NCI-H526 treated with DMSO at 0.1 percent for 48 hours (cell line): ENCODE measurements at places on chromosomes 5 and 9.
A peak's percentile ranks its signal among the peaks of the same experiment; 100 is the strongest.

DNA sequence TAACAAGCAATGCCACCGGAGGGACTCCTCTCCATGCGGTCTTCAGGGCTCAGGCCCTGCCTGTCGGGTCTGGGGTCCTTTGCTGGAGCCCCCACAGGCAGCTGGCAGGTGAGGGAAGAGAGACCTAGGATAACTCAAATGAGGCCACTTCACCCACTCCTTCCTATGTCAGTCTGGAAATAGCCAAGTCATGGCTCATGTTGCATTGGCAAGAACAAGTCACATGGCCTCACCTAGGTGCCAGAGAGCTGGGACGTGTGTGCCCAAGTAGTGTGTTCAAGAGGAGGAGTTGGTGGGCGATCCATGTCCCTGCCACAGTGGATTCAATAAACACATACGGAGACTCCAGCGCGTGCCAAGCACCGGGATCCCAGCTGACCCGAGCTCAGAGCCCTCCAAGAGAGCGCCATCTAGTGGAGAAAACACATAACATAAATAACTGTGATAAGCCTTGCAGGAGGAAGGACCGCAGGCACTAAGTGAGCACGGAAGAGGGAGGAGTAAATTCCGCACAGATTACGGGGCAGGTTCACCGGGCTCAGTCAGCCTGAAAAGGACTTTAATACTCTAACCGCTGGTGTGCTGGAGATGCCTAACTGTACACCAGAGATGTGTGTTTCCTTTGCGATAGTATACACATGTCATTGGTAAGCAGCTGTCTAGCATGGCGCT, 580.8 kb downstream of the CCDC171 start:
- DNase-seq: peak; percentile 88

GRCh38 chr9:113999256-114000062, 78.6 kb downstream of the AMBP start:
- no peak for DNase-seq

GRCh38 chr5:179605026-179605833, 18.2 kb downstream of the HNRNPH1 start:
- no peak for DNase-seq

GRCh38 chr5:135814316-135814715, 20.1 kb upstream of the SLC25A48 start:
- DNase-seq: no peak

- DNase-seq: no peak
Measured at GRCh38 chr5:1542781-1543180, 19.0 kb upstream of the LPCAT1 start.

- no peak for DNase-seq
Measured at GRCh38 chr5:38135486-38136039, 122.8 kb upstream of the EGFLAM start.

- DNase-seq: no peak
Measured at GRCh38 chr5:114988096-114988495, 181.6 kb downstream of the TRIM36 start.

DNA sequence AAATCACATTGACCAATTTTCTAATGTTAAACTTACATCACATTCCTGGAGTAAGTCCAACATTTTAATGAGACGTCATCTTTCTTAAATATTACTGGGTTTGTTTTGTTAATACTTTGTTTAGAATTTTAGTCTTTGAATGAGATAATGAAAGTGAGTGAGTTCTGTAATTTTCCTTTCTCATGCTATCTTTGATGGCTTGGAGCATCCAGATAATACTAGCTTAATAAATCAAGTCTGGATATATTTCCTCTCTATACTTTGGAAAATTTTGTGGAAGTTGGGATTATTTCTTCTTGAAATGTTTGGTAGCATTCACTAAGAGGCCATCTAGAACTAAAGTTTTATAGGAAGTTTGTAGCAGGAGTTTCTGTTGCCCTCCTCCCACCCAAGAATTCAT, 90.8 kb upstream of the IL7R start:
- no peak for DNase-seq
